Testis (tissue), 5 donors: ENCODE measurements at places on chromosomes 13 and 19. TPM values are rescaled to one million over a fixed set of nuclear protein-coding genes. Genes with fewer than 3 reads are reported as not detected.

RPS5 gene
- total RNA-seq, result 437 TPM

DNA sequence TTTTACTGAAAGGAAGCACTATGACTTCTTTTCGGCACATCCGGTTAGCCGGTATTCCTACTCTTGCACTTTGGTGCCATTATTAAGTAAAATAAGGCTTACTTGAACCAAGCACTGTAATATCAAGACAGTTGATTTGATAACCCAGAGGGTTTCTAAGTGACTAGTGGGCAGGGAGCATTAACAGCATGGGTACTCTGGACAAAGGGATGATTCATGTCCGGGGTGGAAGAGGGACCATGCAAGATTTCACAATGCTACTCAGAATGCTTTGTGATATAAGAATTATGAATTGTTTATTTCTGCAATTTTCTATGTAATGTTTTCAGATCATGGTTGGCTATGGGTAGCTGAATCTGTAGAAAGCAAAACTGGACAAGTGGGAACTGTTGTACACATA, 282.1 kb downstream of the TDRD3 start:
- no peak for DNase-seq
- H3K4me1 ChIP-seq, result no peaks in the 10 kb centered on the region
- H3K4me3 ChIP-seq, result no peak overlapping the region

- DNase-seq, result peak; percentile 86
- peak overlapping the region; percentile 100 for H3K27ac ChIP-seq
- H3K4me1 ChIP-seq, result peaks cover 21% of the 10 kb centered on the region
- H3K4me3 ChIP-seq, result peak overlapping the region; percentile 89
Observed at GRCh38 chr19:39390451-39390750, 505 bp downstream of the PAF1 start.

- no peak for DNase-seq
- peaks cover 3% of the 10 kb centered on the region for H3K4me1 ChIP-seq
- no peaks in the 10 kb centered on the region for H3K27me3 ChIP-seq
- H3K4me3 ChIP-seq, result no peak overlapping the region
- H3K36me3 ChIP-seq, result no peaks in the 10 kb centered on the region
Observed at GRCh38 chr13:20828539-20829364, 55.0 kb upstream of the EEF1AKMT1 start.

DNA sequence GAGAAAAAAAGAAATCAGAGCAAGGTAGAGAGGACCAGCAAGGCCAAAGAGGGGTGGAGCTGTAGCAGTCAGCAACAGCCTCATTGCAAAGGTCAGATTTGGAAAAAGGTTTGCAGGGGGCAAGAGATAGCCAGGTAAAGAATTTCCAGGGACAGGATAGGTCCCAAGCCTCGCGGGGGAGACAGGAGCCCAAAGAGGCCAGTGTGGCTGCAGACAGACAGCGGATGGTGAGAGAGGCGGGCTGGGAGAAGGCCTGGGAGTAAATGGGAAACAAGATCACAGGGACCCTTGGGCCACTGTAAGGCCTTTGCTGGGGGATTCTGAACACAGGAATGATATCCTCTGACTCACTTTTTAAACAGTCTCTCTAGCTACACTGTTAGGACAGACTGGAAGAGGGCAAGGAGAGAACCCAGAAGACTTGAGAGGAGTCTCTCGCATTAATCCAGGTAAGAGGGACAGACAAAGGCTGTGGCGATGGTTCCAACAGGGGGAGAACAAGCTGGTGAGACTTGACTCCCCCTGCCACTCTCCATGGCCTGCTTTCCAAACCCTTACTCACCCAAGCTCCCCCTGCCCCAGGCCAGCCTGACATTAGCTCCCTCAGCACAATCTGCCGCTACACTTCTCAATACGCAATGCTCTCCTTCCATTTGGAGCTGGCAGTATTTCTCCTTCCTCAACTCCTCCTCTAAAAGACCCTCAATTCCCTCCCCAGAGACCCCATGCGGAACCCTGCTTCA, 31.8 kb downstream of the DOCK9 start:
- no peaks in the 10 kb centered on the region for H3K36me3 ChIP-seq
- H3K4me1 ChIP-seq, result no peaks in the 10 kb centered on the region
- H3K27me3 ChIP-seq, result no peaks in the 10 kb centered on the region
- no peak overlapping the region for H3K27ac ChIP-seq
- no peak overlapping the region for H3K4me3 ChIP-seq
- no peak for DNase-seq

DNA sequence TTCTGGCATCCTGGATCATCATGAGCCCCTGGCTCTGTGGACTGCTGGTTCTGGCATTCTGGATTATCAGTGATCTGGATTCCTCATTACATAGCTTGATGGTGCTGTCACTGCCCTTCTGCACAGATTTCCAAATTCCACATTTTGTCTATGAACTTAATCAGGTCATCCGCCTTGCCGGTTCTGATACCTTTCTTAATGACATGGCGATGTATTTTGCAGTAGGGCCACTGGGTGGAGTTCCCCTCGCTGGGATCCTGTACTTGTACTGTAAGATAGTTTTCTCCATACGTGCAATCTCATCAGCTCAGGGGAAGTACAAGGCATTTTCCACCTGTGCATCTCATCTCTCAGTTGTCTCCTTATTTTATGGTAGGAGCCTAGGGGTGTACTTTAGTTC, 24.4 kb upstream of the OR7C2 start:
- peak; percentile 36 for DNase-seq
- H3K27ac ChIP-seq, result no peak overlapping the region
- H3K4me1 ChIP-seq, result no peaks in the 10 kb centered on the region
- H3K36me3 ChIP-seq, result no peaks in the 10 kb centered on the region

GRCh38 chr13:39530916-39531315, 72.1 kb downstream of the LHFPL6 start:
- no peak for DNase-seq
- no peak overlapping the region for H3K4me3 ChIP-seq
- no peak overlapping the region for H3K27ac ChIP-seq
- peaks cover 3% of the 10 kb centered on the region for H3K4me1 ChIP-seq
- no peaks in the 10 kb centered on the region for H3K36me3 ChIP-seq

DNA sequence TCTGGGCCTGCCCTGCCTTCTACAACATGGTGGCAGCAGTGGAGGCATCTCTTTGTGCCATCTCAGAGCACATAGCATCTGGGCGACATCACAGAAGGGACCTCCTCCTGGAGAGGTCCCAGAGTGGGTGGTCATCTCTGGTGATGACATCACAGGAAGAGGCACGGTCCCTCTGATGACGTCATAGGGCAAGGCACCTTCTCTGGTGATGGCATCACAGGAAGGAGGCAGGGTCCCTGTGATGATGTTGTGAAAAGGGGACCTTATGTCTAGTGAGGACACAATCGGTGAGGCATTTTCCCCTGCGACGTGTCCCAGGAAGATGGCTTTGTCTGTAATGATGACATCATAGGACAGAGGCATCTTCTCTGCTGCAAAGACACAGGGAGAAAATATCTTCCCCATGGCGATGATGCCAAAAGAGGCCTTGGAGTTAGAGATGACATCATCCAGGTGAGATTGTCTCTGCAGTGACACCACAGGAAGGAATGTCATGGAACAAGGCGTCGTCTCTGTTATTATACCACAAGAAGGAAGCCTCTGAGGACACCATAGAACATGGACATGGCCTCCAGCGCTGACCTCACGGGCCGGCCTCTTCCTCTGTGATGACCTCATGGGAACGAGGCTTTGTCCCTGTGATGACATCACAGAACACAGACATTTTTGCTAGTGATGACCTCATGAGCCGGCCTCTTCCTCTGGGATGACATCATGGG, 10.7 kb downstream of the SHISA7 start:
- no peaks in the 10 kb centered on the region for H3K4me1 ChIP-seq
- no peak overlapping the region for H3K4me3 ChIP-seq
- H3K27me3 ChIP-seq, result no peaks in the 10 kb centered on the region

DNA sequence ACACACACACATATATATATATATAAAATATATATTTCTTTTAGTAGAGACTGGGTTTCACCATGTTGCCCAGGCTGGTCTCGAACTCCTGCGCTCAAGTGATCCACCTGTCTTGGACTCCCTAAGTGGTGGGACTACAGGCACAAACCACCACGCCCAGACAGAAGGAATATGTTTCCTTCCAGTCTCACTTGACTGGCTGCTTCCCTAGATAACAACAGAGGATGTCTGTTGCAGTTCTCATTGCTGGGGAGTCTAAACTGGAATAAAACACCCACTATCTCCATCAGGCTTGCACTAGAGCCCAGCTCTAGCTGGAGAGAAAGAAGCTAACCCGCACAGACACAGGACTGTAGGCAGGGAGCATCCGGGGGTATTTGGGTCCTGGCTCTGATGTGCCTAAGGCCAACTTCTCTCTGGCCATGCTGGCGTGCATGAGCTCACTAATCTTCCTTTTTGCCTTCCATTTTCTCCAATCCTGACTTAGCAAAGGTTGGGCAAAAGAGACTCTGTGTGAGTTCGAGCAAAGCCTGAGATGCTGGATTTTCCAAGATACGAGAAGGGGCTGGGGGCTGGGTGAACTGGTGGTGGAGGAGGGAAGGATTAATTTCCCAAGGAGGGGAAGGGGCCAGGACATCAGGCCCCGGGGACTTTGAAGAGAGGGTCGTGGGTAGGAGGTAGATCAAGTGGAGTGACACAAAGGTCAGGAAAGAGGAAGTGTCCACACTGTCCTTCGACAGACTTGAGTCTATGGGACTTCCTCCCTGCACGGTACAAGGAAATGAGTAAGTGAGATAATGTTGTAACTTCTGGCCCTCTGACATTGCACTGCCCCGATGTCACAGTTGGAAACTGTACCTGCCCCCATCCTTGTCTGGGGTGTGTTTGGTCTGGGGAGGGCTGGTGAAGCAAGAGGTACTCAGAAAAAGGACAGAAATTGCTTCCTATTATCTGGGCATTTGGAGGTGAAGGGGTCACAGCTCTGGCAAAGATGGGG, 22.5 kb upstream of the ALOX5AP start:
- H3K27ac ChIP-seq, result no peak overlapping the region
- no peak for DNase-seq
- H3K36me3 ChIP-seq, result no peaks in the 10 kb centered on the region
